ENCODE measurements at places on chromosomes 4 and X.

DNA sequence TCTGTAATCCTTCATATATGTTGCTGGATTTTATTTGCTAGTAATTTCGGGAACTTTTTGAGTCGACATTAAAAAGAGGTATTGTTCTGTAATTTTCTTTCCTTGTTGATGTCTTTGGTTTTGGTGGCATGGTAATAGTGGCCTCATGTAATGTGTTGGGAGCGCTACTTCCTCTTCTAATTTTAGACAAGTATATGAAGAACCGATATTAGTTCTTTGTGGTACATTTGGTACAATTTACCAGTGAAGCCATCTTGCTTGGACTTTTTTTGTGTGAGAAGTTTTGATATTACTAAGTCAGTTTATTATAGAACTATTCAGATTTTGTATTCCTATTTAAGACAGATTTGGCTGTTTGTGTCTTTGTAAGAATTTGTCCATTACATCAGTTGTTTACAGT lies 669.2 kb upstream of the AADAT start:
- DNase-seq = no peak

- peak; percentile 23 for DNase-seq
Observed at GRCh38 chr4:87235020-87235671, 14.7 kb upstream of the KLHL8 start.

- peak; percentile 87 for DNase-seq
Observed at GRCh38 chr4:124334119-124334518, 378.4 kb downstream of the ANKRD50 start.

GRCh38 chr4:53651156-53651735 lies 60.0 kb upstream of the LNX1 start:
- DNase-seq = peak; percentile 48

DNA sequence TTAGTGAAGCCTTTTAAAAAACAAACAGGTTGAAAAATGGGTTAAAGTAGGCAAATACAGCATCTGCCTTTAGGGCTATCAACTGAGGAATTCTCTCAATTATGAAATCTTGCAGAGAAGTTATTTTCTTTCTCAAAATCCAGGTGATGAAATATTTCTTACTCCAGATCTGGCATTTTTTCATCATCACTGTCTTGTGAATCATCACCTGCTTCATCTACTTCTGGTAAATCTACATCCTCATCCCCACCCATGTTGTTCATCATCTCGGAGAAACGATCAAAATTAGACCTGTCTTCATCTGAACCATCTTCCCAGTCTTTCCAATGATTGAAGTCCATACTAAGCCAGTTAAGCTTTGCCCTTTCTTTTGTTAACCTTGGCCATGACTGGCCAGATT lies 33.3 kb upstream of the HPF1 start:
- DNase-seq = peak; percentile 9

DNA sequence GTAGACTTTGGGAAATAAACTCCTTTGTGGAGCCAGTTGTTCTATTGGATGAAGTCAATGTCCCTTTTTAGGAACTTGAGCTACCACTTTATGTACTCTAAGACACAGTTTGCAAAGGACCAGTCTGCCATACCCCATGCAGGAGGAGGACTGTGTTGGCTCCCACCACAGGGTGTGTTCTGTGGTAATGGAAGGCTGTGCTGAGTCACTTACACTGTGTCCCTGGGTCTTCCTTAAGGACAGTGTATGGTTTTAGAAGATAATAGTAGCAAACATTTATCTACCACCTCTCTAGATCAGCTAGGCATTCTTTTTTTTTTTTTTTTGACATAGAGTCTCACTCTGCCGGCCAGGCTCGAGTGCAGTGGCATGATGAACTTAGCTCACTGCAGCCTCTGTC lies 184.0 kb upstream of the PGRMC2 start:
- no peak for DNase-seq

GRCh38 chr4:53716471-53717063 lies 125.3 kb upstream of the LNX1 start:
- DNase-seq = no peak

- DNase-seq = no peak
Observed at GRCh38 chr4:26204911-26205370, 115.9 kb upstream of the RBPJ start.

DNA sequence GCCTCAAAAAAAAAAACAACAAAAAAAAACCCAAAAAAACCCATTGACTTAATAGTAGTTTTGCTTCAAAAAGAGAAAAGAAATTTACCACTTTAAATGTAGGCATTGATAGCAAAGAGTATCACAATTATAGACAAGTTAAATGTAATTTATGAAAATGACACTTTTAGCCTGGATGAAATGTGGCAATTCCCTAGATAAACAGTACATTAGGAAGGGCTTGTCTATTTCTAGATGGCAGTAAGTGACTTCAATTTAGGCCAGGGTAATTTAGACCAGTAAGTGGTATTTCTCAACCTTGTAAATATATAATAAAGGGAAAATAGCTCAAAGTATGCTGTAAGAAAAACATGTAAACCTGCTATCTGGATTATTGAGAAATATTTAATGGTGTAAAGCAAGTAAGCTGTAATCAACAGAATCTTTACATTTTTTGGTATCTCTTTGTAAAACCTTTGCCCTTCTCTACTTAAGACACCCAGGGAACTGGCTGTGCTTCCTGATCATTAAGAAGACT lies 103.7 kb upstream of the RAPGEF2 start:
- no peak for DNase-seq

DNA sequence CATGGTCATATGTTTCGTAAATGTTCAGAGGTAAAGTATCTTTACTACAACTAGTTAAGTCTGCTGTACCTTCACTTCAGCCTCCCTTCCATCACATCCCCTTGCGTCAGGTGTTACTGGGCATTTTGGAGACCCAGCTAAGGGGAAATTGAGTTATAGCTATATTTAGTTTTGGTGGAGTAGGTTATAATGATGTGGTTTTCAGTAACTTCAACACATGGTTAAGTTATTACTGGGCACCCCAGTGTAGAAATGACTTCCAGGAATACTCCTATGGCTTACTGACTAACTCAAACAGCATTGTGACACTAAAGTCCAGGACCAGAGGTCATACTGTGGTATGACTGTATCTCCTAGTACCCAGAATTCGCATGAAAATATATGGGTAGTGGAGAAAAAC lies 23.4 kb upstream of the ACSL1 start:
- no peak for DNase-seq

DNA sequence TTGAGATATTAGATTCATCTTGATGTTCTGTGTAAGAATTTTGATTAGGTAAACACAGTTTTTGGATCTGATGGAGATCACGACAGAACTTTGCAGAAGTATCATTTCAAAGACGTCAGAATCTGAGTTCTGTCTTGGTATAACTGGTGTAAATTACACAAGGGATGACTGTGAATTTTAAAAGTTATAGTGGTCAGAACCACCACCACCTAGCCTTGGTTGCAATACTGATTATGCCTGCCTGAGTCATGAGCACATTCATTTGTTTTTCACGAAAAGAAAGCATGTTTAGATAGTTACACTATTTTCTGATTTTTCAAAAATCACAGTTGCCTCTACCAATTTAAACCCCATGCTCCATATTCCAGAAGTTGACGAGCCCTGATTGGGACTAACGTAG lies 54.8 kb downstream of the ZFX start:
- no peak for DNase-seq

GRCh38 chr4:176034499-176034898 lies 31.1 kb upstream of the WDR17 start:
- DNase-seq = peak; percentile 58

- DNase-seq = no peak
Observed at GRCh38 chr4:9875516-9875915, 94.1 kb downstream of the DRD5 start.

DNA sequence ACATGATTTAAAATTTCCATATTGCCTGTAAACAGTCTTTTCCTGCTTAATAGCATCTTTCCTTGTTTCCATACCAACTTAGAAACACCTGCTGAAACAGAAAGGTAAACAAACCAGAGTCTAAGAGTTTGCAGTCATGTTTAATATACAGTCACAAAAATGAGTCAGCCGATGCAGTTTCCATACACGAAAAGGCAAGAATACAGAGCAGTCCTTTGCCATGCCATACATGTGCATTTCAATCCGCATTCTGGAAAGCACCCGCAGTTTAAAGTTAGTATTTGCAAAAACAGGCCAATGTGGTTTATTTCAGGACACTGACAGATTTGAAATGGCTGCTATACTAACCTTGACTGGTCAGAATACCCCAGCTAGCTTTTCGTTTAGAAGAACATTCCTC lies 32.1 kb downstream of the ASB5 start:
- peak; percentile 4 for DNase-seq

DNA sequence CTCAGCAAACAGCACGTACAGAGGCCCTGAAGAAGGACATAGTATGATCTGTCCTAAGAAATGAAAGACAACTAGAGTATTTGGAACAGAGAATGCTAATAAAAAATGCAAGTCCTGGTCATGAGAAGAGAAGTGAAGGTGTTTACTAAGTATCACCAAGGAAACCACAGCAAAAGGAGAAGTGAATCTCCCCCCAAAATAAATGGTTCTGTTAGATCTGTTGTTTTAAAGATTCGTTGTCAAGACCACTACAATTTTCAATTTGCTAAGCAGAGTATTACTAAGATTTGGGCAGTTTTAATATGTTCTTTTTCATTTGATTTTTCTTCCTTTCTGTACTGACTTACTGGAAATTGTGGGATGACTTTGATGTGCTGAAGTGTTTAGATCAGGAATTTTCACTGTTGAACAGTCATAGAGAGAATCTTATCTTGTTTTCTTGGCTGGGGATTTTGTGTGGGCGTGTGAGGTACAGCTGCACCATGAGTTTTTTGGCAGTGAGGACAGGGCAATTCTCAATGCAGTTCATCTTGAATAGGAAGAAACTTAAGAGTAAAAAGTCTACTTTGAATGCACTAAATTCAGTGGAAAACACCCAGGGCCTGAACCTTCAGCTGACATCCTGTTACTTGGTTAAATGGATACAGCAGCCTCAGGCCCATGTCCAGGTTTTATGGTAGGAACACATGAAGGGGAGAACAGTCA lies 132.2 kb downstream of the STIM2 start:
- peak; percentile 21 for DNase-seq

DNA sequence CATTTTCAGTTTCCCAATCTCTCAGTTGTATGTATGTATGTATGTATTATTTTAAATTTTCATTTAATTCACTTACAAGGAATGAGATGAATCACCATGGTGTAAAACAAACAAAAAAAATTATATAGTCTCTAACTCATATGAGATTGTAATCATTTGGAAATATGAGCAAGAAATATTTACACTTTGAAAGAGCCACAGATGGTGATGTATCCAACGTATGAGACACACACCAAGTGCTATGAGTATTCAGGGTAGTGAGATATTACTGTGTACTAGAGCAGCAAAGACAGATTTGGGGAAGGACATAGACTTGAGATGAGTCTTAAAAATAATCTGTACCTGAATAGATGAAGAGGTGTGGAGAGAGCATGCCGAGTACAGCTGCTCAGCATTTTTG lies 1154.4 kb downstream of the RAPGEF2 start:
- DNase-seq = no peak

- peak; percentile 21 for DNase-seq
Observed at GRCh38 chr4:81404294-81404693, 67.4 kb downstream of the RASGEF1B start.

DNA sequence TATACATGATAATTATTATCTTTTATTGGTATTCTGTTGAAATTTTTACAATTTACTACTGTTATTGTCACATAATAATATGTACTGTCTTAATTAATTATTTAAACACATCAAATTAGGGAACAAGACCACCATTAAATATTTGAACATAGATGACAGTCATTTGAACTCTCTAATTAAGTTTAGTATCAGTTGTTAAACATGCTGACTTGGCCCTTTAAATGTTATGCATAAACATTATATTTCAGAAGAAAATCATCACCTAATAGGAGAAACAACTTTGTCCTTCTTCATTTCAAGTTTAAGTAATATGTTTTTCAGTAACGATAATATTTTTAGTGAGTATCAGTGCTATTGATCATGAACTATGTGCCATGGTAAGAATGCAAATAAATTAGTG lies 623.5 kb upstream of the GNPDA2 start:
- DNase-seq = no peak

DNA sequence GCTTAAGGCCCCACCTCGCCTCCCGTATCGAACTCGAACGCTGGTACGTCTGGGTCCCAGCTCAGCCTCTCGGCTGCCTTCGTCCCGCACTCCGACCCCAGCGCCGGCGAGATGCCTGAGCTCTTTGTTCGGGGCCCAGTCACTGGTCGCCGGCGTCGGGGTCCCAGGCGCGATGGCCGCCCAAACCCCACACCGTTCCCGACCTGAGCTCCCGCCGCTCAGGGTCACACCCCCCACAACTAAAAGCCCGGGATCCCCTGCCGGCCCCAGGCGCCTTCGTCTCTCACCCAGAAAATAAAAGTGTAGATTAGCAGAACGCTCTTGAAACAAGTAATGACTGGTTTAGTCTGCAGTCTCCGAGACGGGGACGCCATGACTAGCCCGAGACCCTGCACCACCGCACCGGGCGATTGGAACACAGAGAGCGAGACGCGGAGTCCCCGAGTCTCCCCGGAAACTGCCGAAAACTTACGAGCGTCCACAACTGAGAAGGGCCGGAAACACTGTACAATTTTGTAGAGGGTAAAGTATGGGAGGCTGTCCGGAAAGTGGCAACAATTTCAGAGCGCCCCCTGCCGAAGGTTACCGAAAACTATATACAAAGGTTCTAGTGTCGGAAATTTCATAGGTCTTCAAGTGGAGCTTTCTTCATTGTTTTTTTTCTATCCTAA lies at the start of gene TSPAN6:
TSS of gene TSPAN6 (minus strand) at position 486 of the 671 bp plus-strand sequence. CDS start at position 374, 112 bp downstream.
- DNase-seq = peak; percentile 89

GRCh38 chrX:41009850-41010846 lies 75.1 kb upstream of the USP9X start:
- peak; percentile 81 for DNase-seq

- no peak for DNase-seq
Observed at GRCh38 chr4:186875476-186875875, 151.8 kb upstream of the FAT1 start.

DNA sequence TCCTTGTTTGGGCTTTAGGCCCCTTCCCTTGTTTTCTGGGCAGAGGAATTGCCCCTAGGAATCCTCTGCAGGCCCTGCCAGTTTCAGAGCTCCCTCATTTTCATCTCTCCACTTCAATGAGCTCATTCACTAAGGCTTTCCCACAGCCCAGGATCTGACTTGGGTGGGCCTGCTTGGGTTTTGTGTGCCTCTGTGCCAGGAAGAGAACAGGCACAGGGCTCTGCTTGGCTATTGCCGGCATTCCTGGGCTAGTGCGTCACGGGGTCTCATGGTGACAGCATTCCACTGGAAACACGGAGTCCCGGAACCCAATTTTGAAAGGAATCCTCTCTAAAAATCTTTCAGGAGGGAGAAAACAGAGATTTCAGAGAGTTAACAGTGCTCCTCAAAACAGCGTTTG lies 150.5 kb downstream of the VCX3A start:
- no peak for DNase-seq

GRCh38 chrX:4944767-4945166 lies 1231.3 kb upstream of the PRKX start:
- DNase-seq = no peak

- no peak for DNase-seq
Observed at GRCh38 chr4:149493492-149493891, 322.2 kb downstream of the IQCM start.

- DNase-seq = peak; percentile 1
Observed at GRCh38 chr4:63049726-63050125, 1359.5 kb downstream of the TECRL start.
